ENCODE measurements at places on chromosomes 1 and 21.

GRCh38 chr1:57845041-57845440, 421.2 kb upstream of the DAB1 start:
- no peak for DNase-seq

DNA sequence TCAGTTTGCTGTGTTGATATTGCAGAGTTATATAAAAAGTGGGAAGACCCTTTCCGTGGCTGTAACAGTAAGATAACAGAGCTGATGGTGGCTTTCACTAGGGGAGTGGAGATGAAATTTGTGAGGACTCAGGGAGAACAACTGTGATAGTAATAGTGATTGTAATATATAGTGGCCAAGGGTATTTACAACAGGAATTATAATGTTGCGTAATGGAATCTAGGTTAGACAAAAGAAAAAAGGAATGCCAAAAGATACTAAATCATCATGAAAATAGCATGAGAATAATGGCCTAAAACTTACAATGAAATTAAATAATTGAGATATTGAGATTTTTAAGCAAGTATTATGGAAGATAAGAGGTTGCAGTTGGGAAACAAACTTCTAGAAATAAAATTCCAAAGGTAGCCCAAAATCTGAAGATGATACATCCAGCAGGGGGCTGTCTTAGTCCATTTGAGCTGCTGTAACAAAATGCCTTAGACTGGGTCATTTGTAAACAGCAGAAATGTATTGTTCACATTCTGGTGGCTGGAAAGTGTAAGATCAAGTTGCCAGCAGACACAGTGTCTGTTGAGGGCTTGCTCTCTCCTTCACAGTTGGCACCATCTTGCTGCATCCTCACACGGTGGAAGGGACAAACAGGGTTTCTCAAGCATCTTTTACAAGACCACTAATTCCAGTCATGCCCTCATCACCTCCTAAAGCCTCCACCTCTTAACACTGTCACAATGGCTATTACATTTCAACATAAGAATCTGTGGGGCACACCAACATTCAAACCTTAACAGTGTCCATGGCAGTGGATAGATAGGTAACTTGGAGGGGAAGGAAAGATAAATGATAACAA, 711.2 kb downstream of the MRPL39 start:
- no peak for DNase-seq

- DNase-seq: no peak
These were observed 7.5 kb downstream of the TRAPPC10 start for GRCh38 chr21:44019568-44019958.

DNA sequence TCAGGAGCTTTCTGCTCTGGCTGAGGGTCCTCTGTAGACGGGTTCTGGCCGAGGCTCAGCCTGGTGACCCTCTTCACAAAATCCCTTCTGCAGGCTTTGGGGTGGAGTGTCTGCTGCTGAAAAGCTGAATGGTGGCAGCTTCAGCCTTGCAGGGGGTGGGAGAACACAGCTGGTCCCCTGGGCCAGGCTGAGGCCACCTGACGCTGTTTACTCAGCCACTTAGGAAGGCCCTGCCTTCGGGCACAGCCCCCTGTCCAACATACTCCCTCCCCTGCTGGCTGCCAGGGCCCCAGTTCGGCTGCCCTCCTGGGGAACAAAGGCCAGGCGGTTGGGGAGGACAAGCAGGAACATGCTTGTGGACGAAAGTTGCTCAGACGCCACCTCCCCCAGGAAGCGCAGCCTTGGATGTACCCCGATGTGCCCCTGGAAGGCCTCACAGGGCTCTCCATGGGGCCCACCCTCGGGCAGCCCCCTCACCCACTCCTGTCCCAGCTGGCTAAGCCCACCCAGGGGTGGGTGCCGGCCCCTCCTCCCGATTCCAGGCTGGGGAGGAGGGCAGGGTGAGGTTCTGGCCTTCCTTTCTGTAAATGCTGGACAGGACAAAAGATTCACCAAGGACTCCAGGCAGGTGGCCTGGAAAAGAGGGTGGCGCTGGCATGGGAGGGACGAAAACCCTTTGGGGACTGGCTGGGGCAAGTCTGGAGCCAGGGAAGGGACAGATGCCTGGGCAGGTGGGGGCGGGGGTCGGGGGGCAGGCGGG, at the start of gene ANKRD65:
ANKRD65 (minus strand) TSS at position 130 of the 760 bp plus-strand sequence. CDS start 271 bp downstream, outside the sequence.
- DNase-seq: no peak

GRCh38 chr1:22773981-22774832, 63.6 kb downstream of the EPHB2 start:
- no peak for DNase-seq

DNA sequence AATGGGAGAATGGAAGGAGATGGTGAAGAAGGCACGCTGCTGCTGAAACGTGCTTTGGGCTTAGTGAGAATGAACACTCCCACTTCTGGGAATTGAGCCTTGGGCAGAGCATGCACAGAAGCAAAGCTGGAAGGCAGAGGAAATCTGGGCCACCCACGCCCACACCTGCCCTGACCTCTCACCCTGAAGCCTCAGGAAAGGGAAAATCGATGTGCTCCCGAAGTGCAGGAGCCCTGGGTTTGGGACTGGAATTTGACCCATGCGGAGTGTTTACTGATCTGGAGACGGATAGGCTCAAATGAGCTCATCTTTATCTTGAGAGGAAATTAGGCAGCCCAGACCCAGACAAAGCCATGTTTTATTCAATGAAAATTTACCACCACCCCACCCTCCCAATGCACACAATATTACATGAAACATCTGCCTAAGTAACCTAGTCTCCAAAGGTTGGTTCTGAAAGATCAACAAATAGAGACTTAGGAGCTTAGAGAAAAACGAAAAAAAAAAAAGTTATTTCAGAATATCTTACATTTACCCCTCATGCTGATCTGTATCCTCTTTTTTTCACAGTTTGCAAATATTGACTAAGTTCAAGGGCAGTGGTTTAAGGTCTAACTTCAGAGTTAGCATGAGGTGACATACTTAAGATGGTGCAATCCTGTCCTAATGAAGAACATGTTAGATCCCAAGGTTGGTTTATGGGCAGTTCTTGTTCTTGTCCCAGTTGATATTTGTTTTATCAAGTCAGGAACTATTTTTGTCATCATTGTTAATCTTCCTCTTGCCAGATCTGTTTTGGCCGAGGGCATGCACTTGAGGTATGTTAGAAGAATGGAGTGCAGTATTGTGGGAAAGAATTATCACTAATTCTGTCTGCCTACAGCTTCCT, 63.0 kb downstream of the PROX1 start:
- DNase-seq: no peak

DNA sequence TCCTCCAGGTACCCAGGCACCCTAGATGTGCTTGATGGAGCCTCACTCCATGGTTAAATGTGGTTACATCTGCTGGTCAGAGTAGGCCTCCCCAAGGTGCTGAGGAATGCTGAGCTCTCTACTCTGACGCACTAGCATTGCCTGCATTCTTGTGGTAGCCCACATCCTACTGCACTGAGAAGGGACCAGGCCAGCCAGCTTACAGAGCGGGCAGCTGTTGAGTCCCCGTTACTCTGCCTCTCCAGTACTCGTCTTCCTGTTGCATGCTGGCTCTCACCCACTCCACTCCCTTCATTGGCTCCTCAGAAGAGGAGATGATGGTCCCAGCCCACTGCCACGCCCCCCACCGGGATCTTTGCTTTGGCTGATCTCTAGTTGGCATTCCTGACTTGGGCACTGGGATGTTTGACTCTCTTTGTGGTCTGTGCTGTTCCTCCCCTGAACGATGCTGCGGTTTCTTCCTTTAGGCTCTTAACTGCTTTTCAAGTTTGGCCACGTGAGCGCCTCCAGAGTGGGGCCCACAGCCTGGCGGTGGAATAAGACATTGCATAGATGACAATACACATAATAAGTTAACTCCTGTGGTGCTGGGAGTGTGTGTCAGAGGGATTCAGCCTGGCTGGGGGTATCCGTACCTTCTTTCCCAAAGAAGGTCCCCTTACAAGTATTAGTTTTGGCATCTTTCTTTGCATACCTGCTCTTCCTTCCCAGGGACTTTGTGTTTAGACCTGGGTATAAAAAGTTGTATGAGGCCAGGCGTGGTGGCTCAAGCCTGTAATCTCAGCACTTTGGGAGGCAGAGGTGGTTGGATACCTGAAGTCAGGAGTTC, 18.6 kb downstream of the AZIN2 start:
- peak; percentile 49 for DNase-seq

DNA sequence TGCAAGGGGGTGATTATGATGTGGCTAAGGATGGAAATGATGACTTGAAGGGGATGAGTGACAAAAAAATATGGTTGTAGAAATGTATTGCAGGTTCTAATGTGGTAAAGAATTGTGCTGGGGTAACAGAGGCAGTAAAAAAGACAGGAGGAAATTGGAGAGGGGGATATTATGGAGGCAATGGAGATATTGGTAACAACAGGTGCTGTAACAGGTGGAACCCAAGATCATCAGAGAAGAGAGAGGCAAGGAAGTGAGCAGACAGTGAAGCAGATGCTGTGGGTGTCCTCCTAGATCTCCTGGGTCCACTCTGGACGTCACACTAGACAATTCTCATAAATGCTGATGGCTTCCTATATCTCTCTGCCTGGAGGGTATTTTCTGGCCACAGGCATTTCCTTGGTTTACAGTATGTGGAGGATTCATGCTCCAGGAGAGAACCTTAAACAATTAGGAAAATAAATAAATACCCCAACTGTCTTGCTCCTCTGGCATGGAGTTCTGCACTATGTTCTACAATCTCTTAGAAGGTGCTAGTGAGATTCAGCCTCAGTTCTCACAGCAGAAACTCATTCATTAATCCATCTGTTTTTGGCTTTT, 620.3 kb upstream of the PLXNA2 start:
- DNase-seq: no peak

- no peak for DNase-seq
These were observed 30.7 kb upstream of the TDRD10 start for GRCh38 chr1:154471304-154471703.

- peak; percentile 44 for DNase-seq
These were observed 36.0 kb downstream of the NUAK2 start for GRCh38 chr1:205285381-205286101.

- peak; percentile 29 for DNase-seq
These were observed 99.1 kb upstream of the ACTRT2 start for GRCh38 chr1:2921970-2922686.

DNA sequence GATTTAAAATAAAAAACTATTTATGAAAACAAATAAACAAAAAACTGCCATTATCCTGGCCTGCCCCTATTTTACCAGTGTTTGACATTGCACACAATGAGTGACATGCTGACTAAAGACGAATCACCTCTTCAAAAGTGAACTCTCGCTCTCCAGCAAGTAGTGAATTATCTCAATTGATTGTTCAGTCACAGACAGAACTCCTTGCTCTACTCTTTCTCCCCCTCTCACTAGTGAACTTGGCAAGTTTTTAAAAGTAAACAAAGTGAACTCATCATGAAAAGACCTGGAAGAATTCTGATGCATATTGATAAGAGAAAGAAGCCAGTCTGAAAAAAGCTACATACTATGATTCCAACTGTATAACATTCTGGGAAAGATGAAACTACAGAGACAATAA, 4.7 kb upstream of the C1orf52 start:
- no peak for DNase-seq

Measured in activated T-helper 1 cell treated with Interleukin-2 at 50 U/mL for 16 hours (primary cell).